ENCODE measurements at places on chromosomes 12 and 14.

- DNase-seq: no peak
These were observed 65.3 kb downstream of the FOXN3 start for GRCh38 chr14:89351516-89352404.

DNA sequence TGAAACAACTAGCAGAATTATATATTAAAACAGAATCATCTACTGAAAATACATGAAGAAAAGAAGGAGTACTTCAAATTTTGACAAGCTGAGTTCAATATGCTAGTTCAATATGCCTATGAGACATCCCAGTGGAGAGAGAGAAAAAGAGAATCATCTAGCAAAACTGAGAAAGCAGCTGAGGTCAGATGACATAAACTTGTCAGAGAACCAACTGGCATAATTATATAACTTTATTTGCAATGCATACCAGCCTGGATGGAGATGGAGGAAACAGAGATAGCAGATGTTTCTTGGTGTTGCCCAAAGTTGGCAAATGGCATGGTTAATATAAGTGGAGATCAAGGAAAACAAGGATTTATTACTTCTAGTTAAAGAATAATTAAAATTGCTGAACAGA is 148.7 kb upstream of the PDZRN4 start:
- DNase-seq: no peak

GRCh38 chr12:22366181-22366580 is 31.7 kb upstream of the ST8SIA1 start:
- DNase-seq: no peak

GRCh38 chr12:130873825-130874224 is 2.0 kb downstream of the RAN start:
- no peak for DNase-seq

DNA sequence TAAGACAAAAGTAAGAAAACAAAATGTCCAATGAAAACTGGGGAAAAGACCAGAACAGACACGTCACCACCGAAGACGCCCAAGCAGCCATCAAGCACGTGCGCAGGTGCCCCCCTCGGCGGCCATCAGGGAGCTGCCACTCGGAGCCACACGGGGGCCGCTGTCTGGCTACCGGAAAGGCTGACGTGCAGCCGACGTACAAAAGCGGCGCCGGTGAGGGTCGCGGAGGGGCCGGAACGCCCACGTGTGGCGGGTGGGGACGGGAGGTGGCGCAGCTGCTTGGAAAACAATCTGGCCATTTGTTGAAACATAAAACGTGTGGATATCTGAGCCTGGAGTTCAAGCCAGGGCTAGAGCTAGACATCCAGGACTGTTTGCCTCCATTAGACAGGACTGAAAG is 60.7 kb downstream of the GALNT9 start:
- no peak for DNase-seq

GRCh38 chr12:6157482-6157881 is 33.0 kb upstream of the VWF start:
- no peak for DNase-seq

DNA sequence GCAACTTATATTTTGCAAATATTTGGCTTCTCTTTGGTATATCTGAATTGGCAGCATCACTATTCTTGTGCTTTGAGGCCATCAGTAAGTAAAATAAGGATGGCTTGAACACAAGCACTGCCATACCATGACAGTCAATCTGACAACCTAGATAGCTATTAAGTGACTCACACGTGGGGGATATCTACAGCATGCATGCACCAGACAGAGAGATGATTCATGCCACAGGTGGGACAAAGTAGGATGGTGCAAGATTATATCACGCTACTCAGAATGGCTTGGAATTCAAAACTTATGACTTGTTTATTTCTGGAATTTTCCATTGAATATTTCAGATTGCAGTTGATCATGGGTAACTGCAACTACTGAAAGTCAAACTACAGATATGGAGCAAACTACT is 675.6 kb upstream of the MDGA2 start:
- DNase-seq: no peak

- no peak for DNase-seq
These were observed 124.0 kb downstream of the BICD1 start for GRCh38 chr12:32230613-32230993.

GRCh38 chr12:49288412-49288853 is 6.5 kb upstream of the PRPH start:
- peak; percentile 57 for DNase-seq

- DNase-seq: no peak
These were observed 48.7 kb downstream of the ST8SIA1 start for GRCh38 chr12:22285846-22286245.

- no peak for DNase-seq
These were observed 80.0 kb upstream of the DICER1 start for GRCh38 chr14:95237121-95237957.

DNA sequence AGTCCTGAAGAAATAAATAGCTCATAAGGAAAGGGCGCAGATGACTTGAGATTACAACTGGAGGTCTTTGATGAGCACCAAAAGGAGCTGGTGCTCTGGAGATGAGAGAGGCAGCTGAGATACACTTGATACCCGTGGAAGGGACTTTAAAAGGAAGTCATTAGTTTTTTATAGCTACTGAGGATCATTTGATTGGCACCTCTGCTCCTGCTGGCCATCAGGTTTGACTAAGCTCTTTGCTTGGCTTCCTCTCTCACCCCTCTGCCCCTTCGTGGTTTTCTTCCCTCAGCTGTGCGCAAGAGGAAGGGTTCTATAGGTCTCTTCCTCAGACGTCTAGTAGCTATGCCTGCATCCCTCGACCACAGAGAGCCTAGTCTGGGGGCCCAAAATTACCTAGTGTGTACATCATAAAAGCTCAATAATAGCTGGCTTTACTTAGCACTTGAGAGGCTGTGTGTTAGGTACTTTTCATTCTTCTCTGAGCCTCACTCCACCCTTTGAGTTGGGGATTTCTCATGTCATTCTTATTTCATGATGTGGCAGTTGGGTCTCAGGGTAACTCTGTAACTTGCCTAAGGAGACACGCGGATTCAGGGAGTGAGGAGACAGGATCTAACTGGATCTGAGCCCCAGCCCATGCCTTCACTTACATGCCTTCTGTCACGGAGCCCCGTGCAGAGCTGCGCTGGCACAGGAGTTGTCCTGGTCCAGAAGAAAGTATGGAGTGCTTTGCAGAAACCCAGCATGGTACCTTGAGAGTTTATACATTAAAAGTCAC is 68.4 kb upstream of the ASPG start:
- no peak for DNase-seq

DNA sequence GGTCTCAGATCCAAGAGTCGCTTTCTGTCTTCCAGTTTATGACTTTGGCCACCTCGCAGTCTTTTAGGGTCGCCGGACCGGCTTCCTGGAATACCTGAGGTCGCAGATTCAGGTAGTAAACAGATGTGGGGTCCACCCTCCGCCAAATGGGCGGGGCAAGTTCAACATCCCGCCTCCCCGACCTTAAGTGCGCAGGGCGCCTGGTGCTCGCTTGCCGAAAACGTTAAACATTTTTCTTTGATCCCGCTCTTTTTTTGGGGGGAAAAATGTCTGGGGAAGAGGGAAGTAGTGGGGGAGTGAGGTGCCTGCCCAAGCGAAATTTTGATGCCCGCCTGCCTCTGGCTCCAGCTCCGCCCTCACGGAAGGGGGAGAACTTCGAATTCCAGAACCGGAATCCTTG is 73.9 kb upstream of the TBX5 start:
- no peak for DNase-seq

DNA sequence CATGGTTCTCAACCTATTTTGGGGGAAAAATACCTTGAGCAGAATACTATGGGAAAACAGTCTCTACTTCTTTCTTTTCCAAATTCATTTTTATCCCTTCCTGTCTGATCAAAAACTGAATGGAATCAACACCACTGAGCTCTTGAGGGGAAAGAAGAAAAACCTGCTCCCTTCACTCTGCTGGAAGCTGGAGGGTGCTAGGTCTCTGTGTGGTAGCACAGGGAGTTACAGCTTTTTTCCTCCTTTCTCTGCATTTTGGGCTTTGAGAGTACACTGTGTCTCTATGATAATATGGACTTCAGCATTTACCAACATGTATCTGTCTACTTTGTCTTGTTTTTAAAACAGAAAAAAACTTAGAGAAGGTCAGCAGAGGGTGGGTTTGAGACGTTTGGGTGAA is 417.2 kb upstream of the SYT1 start:
- no peak for DNase-seq

- DNase-seq: no peak
These were observed 7.6 kb downstream of the KRT85 start for GRCh38 chr12:52359621-52360061.

DNA sequence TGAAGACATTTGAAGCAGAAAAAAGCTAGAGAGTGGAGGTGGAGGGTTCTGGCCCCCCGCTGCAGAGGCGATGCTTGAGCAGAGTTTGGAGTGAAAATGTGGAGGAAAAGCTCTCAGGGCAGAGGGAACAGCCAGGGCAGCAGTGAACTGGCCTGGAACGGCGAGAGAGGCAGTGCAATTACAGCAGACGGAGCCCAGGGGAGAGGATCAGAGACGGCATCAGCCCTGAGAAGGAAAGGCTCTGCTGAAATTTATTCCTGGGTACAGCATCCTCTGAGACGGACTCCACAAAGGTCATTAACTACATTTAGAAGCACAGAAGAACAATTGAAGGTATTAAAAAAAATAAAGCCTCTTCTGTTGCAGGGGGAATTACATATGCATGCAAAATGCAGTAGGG is 14.2 kb downstream of the STON2 start:
- DNase-seq: no peak

GRCh38 chr14:65371784-65372183 is 40.7 kb upstream of the FUT8 start:
- no peak for DNase-seq

DNA sequence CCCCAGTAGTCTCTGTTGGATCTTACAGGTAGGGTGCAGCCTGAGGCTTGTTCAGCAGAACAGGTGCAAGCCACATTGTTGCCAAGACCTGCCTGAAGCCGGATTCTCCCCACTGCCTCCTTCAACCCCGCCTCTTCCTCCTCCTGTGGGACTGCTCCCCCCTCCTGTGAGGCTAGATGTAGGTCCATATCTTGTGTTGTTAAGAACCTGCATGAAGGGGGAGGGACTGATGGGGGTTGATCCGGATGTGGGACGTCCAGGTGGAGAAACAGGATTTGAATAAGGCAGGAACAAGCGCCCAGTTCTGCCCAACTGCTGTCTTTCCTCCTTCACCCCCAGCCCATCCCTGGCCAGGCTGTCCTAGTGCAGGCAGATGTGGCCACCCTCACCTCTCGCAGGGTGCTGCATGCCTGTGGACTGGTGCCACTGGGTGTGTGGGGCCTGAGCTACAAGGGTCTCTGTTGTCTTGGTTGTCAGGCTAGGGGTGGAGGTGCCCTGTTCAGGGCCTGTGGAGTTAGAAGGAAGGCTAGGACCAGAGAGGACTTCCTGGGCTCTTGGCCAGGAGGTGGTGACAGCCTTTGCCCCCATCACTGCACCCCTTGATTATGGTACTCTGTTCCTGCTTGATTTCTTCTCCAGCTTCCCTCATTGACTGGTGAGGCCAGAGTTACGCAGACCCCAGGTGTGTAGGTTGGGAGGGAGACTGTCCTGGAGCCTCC is 1.4 kb downstream of the NR4A1 start:
- DNase-seq: no peak

DNA sequence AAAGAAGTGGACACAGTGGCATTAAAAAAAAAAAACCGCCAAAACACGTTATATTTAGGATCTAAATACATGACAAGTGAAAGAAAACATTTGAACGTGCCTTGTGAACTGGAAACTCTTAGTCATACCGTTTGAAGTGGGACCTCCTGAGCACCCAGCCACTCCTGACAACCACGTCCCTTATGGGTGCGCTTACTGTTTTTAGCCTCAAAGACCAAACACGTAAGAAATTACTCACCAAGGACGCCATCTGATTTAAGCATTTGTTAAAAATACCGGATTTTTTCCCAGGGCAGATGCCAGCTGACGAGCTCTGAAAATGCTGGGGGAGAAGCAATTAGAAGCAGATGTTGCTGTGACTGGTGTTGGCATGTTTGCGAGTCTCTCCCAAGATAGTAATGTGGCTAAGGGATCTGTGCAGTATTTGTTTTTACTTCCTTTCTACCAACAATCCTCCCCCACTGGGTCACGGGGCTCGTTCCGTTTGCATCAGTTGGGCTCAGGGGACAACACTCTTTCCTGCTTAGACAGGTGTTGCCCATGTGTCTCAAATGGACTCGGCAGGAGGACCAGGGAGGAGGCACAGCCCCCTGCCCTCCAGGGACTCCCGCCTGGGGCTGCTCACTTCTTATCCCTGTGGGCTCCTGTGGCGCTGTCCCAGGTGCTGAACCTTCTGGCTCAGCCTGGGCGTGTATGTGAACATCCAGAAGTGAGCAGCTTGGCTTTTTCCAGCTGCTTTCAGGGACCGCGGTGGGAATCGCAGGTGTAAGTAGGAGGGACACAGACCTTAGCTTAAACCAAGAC is 101.0 kb downstream of the BEGAIN start:
- DNase-seq: peak; percentile 13

All from stimulated activated CD4-positive, alpha-beta T cell treated with anti-CD3 and anti-CD28 coated beads, Interleukin-4, amount 100 ng/mL, for 4 hours (primary cell).